ENCODE measurements at places on chromosomes 4 and X. TPM values are rescaled to one million over a fixed set of nuclear protein-coding genes. Genes with fewer than 3 reads are reported as not detected.

DNA sequence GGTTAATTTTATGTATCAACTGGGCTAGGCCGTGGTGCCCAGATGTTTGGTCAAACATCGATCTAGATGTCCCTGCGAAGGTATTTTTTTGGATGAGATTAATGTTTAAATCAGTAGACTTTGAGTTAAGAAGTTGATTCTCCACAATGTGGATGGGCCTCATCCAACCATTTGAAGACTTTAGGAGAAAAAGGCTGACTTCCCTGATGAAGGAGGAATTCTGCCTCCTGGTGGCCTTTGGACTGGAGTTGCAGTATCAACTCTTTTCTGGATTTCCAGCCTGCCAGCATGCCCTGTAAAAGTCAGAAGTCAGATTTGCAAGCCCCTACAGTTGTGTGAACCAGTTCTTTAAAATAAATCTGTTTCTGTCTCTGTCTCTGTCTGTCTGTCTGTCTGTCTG lies 91.4 kb downstream of the STK32B start:
- DNase-seq: no peak

GRCh38 chr4:45324455-45325417 lies 598.4 kb upstream of the GNPDA2 start:
- no peak for DNase-seq

GRCh38 chr4:212438-213188 lies 88.3 kb downstream of the ZNF718 start:
- DNase-seq: peak; percentile 31

DNA sequence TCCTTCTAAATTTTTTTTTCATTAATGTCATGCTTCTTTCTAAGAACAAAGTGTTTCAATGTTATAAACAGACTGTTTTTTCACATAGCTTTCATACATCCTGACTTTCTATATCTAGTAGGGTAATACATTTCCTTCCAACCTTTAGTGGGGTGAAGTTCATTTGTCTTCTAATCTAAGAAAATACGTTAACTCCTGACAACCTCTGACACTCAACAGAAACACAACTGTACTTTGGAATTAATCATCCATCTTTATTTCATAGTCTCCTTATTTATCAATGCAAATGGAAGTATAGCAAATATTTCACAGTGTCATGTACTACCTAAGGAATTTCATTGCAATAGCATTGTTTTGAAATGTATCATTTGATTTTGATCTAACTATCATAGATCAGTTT lies 2.7 kb upstream of the MTTP start:
- no peak for DNase-seq

GRCh38 chr4:173056710-173057109 lies 111.9 kb upstream of the GALNT7 start:
- no peak for DNase-seq

DNA sequence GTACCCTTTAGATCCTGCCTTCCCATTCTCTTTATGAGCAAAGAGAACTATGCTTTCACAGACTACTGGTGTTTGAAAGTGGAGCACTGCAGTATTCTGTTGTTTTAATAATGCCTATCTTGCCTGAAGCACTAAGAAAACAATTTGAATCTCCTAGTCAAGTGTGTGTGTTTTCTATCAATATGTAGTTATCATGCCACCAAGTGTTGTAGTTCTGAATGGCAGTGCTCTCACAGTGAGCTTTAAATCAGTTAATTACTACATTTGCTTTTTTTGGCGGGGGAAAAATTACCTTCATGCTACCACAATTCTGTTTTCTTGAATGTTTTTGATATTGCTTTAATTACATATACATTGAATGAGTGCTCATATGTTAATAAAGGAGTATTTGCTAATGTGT lies 143.6 kb upstream of the FAM47A start:
- no peak for DNase-seq

- DNase-seq: no peak
These were observed 60.1 kb downstream of the RFC1 start for GRCh38 chr4:39305912-39306677.

- DNase-seq: no peak
These were observed 56.5 kb downstream of the NSD2 start for GRCh38 chr4:1927675-1928074.

DNA sequence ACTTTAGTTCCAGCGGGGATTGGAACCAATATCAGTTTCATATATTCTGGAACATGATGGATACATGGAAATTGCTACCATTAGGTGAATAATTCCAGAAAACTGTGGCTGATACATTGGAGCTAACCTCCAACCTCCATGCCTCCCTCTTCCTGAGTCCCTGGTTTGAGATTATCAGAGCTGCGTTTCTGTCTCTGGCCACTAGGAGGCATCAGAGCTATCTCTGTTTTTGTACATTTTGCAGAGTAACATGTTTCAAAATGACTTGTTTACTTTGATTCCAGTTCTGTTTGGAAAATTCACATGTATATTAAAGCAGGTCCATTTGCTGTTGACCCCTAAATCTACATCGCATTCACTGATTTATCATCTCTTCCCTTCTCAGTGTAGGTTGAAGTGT lies 2.4 kb upstream of the RAB40AL start:
- no peak for DNase-seq

Gene CXCL5
- 32.3 TPM for total RNA-seq

Gene JAKMIP1
- not detected for total RNA-seq

Gene FBXO8
- 12.9 TPM for total RNA-seq
